ENCODE measurements at places on chromosomes 12 and 14.

DNA sequence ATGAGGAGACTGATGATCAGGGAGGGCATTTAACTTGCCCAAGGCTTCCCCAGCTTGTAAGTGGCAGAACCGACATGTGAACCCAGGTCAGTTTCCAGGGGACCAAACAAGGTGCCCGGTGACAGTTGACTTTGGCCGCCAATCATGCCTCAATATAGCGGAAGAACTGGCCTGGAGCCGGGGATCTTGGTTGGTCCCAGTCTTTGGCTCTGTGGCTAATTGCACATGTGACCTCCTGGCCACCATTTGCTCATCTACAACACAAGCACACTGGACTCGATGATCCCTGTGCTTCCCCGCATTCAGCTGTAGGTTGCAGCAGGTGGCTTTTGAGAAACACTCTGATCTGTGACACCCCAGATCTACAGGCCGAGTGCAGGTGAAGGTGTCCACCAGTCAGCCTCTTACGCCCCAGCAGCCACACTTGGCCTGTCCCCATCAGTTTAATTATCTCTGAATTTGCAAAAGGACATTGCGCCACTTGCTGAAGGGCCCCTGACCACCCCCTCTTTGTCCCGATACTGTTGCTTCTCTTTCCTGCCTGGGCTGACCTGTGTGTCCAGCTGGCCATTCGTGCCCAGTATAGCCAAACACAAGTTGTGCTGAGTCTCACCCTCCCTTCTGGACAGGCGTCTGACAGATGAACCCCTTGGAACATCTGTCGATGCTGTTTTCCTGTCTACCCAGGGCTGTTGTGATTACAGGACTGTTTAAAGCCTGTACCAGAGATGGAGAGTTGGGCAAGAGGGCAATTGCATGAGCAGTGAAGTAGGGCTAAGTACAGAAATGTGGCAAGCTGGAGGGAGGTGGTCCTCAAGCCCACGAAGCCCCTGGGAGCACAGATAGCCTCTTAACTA, 14.1 kb downstream of the ACACB start:
- DNase-seq: no peak

DNA sequence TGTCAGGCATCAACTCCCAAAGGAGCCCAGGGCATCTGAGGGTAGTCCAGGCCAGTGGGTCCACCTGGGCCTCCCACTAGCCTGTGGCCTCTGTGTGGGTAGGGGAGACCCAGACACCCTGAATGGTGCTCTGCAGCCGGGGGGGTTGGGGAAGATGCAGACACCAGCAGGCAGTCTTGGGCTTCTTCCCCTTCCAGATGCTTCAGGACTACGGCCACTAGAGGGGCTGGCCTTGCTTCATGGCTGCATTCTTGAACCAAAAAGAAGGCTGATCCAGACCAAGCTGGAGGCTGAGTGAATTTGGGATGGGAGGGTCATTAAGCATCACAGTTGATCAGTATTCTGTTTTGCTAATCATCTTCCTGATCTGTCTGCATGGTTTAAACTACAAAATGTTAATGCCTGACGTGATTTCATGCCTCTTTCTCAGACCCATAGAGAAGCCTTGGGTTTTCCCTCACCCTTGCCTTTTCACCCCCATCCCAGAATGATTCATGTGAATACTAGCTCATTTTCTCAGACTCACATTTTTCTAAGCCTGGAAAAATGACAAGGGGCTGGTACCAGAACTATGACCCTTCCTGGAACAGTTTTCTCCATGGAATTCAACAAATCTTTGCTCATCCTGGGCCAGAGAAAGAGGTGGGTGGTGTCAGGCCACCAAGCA, 134.2 kb downstream of the NTF3 start:
- no peak for DNase-seq

DNA sequence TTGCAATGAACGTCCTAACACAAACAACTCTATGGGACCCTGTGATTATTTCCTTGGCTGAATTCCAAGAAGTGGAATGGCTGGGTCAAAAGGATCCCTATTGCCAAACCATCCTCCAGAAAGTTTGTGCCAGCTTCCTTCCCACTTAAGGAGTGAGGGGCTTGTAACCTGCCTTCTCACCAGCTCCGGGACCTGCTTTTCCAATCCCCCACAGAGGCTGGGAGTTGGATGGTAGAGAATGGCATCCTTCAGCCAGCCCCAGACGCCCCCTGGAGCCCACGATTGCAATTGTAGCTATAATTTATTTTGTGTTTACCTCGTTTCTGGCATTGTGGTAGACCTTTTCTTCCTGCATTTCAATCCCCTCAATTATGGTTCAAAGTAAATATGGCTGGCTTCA, 9.7 kb upstream of the ZDHHC22 start:
- DNase-seq: no peak

- no peak for DNase-seq
These were observed 38.8 kb downstream of the CACNA2D4 start for GRCh38 chr12:1879633-1880032.

DNA sequence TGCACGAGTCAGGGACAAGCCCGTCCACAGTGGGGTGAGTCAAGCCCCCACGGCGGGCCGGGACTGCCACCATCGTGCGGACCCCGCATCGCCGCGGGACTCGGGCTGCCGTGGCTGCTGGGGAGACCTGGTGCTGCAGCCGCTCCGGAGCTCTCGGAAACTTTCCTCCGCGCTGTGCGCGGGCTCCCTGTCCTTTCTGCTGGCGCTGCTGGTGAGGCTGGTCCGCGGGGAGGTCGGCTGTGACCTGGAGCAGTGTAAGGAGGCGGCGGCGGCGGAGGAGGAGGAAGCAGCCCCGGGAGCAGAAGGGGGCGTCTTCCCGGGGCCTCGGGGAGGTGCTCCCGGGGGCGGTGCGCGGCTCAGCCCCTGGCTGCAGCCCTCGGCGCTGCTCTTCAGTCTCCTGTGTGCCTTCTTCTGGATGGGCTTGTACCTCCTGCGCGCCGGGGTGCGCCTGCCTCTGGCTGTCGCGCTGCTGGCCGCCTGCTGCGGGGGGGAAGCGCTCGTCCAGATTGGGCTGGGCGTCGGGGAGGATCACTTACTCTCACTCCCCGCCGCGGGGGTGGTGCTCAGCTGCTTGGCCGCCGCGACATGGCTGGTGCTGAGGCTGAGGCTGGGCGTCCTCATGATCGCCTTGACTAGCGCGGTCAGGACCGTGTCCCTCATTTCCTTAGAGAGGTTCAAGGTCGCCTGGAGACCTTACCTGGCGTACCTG, 1.1 kb downstream of the PDE3A start:
- DNase-seq: no peak

- DNase-seq: no peak
These were observed 21.7 kb upstream of the GARIN2 start for GRCh38 chr14:67167420-67168109.

DNA sequence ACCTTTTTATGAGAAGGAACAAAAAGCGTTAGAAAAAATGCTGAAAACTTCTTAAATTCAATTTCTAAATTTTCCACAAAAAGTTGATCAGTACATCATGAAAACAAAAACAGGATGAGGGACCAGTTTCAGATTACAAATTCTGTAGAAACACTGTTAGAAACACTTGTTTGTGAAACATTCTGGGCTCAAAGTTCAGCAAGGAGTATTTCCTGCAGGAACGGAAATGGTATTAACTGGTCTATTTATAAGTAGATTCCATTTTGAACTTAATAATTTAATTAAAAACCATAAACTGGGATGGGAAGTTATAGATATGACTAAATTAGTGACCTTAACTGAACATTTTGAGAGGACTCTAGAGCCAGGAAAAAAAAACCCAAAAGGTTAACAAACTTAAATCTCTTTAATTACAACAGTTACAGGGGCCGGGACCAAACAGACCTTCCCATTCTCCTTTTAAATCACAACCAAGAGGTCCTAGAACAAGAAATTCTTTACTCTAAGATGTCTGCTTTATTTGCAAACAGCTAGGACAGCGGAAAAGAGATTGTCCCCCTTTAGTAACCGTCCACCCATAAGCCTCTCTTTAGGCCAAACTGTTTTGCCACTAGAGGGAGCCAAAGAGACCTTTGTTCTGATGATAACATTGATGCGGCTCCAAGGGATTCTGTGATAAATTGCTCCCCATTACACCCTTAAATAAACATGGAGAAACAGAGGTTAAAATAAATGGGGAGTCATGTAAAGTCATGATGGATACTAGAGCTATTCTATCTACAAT, 69.0 kb upstream of the RERGL start:
- DNase-seq: no peak

- DNase-seq: no peak
These were observed 28.8 kb upstream of the HIGD1C start for GRCh38 chr12:50923361-50924130.

DNA sequence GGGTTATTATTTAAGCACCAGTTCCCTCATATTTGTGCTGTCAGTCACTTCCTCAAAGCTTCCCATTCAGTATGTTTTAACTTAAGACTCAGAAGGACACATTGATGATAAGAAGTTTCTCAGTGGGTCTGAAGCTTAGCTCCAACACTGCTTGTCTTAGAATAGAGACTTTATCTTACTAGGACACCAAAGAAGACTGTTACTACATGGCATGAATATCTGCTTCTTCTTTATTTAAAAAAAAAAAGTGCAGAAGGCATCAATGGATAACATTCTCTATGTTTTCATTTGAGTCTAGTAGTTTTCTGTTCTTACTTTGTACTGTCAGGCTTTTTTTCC, 404.2 kb downstream of the DAD1 start:
- DNase-seq: no peak

DNA sequence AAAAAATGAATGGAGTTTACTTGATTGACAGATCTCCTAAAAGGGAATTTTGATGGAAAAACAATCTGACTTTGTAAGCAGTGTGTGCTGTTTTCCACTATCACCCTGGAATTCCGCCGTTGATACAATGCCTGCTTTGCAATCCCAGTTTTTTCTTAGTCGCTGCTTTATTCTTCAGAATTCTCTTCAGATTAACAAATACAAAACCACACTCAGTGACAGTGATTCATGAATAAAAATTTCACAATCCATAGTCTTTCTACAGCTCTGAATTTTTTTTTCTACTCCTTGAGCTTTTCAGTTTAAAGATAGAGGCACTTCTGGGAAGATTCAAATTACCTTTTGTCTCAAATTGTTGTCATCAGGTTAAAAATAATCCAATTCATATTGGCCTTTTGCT, 44.6 kb upstream of the KITLG start:
- DNase-seq: no peak

- DNase-seq: no peak
These were observed 142.8 kb upstream of the FKBP4 start for GRCh38 chr12:2652011-2652400.

- DNase-seq: no peak
These were observed 9.4 kb downstream of the ACVR1B start for GRCh38 chr12:51960890-51961289.

- DNase-seq: no peak
These were observed 213.0 kb downstream of the ADAMTS20 start for GRCh38 chr12:43338848-43339526.

DNA sequence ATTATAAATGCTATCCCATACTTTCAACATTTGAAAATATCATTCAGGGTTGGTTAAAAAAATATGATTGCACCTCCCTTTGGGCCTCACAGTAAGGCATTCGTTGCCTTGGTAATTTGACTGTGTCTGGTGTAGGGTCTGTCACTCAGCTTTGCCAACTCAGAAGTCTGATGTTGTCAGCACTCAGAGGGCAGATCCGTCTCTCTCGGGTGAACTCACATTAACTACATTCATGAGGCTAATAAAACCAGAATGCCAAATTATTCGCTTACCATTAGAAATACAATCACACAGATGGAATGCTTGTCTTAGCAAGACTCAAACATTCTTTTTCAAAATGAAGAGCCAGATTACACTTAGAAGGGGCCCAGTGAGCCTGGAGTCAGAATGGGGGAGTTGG, 53.0 kb downstream of the NPAS3 start:
- DNase-seq: no peak

DNA sequence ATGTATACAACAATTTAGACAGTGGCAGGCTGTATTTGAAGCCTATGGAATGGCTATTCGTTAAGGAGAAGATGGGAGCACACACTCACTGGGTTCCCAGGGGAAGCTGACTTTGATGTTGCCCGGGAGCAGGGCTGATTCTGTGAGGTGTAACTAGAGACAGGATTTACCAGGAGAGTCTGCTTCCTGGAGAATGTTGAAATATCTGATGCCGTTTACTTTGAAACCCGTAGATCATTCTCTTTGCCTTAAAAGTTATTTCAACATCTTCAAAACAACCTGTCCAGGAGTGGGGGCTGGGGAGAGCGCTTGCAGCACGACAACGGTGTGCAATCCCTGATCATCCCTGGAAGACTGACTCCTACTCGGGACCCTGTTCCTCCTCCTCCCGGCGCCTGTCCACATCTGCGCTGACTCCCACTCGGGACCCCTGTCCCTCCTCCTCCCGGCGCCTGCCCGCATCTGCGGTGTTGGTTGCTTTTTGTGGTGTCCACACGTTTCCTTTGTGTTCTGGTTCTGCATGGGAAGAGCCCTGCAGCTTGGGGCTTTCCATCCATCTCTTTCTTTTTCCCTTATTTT, 72.6 kb downstream of the AACS start:
- no peak for DNase-seq

DNA sequence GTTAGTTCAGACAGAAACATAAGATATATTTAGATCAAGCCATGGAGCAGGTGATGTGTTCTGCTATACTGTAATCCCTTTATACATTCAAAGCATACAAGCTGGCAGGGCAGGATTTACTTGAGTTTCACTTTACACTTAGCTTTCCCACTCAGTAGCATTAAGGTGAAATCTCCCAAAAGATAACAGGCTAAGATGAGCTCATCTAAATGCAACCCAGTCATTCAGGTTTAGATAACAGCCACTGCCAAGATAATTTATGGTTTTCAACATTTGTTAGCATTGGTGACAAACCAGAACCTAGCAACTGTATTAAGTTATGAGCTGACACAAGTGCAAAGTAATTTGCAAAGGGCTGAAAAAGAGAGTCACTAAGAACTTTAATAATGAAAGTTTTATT, 925.1 kb upstream of the ATXN7L3B start:
- DNase-seq: no peak

DNA sequence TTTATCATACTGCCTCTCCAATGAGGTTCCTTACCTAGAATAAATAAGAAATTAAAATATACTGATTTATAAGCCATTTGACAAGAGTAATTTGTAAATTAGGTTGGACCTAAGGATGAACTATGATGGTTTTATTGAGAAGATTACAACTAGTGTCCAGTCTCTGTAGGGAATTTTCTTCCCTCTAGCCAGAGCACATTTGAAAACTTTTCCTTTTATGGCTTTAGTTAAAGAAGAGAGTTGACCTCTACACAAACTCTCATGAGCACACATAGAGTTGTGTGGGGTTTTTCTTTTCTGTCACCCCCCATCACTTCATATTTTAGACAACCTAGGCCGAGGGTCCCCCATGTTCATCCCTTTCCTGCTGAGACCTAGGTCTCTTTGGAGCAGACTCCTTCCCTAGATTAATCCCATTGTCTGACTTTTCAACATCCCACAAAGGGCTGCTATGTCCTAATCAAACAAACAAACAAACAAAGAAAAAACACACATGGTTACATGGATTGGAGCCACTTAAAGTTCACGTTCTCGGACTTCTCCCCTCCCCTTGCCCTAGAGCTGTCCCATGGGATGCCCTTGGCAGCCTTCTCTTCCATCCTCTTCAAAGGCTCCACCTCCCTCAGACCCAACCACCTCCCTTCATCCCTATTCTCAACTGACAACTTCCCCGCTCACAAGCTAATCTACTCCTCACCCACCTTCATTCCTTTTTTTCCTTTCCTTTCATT, 40.7 kb downstream of the GPR135 start:
- DNase-seq: no peak

GRCh38 chr14:74179856-74180255, 59.4 kb upstream of the VSX2 start:
- no peak for DNase-seq

Data from stimulated activated CD4-positive, alpha-beta T cell treated with anti-CD3 and anti-CD28 coated beads, Interleukin-4, amount 100 ng/mL, for 4 hours (primary cell).